Activated T-helper 17 cell treated with anti-CD3 and anti-CD28 coated beads, Interleukin-2, amount 50 U/mL, for 72 hours (primary cell): ENCODE measurements at places on chromosomes 6 and 20.

DNA sequence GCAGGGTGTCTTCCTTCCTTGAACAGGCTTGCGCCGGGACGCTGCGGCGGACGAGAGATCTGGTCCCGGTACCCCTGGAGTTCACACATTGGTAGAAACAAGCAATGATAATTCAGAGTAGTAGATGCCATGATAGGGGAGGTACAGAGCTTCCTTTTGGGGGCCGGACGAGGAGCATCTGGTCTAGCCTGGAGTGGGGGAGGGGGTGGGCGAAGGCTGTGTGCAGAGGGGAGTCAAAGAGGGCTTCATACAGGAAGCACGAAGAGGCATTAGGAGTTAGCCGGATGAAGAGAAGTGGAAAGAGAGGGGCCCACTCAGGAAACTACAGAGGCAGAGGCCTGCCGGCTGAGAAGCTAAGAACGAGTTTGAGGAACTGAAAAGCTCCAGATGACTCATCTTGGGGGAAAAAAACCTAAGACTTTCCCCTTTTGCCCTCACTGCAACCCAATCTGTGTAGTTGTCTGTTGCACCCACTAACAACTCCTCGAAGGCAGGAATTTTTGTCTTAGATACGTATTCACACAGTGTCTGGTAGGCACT, 611 bp downstream of the CNPY3 start:
- H3K36me3 ChIP-seq = peaks cover 56% of the 10 kb centered on the region
- H3K27me3 ChIP-seq = no peaks in the 10 kb centered on the region
- peaks cover 27% of the 10 kb centered on the region for H3K4me1 ChIP-seq
- H3K4me3 ChIP-seq = peak overlapping the region; percentile 92
- ATAC-seq = peak; percentile 58
- peak overlapping the region; percentile 97 for H3K27ac ChIP-seq

- no peak overlapping the region for H3K4me3 ChIP-seq
- ATAC-seq = no peak
- H3K27ac ChIP-seq = no peak overlapping the region
These were observed 9.4 kb upstream of the NANP start for GRCh38 chr20:25632940-25633790.

GRCh38 chr6:21742238-21742660, 148.7 kb downstream of the SOX4 start:
- H3K4me3 ChIP-seq = no peak overlapping the region
- peaks cover 4% of the 10 kb centered on the region for H3K27me3 ChIP-seq
- no peaks in the 10 kb centered on the region for H3K36me3 ChIP-seq
- ATAC-seq = no peak
- no peak overlapping the region for H3K27ac ChIP-seq
- no peaks in the 10 kb centered on the region for H3K4me1 ChIP-seq

- H3K4me1 ChIP-seq = peaks cover 8% of the 10 kb centered on the region
- no peaks in the 10 kb centered on the region for H3K36me3 ChIP-seq
- ATAC-seq = no peak
These were observed 53.8 kb downstream of the ADAT2 start for GRCh38 chr6:143396497-143397226.

DNA sequence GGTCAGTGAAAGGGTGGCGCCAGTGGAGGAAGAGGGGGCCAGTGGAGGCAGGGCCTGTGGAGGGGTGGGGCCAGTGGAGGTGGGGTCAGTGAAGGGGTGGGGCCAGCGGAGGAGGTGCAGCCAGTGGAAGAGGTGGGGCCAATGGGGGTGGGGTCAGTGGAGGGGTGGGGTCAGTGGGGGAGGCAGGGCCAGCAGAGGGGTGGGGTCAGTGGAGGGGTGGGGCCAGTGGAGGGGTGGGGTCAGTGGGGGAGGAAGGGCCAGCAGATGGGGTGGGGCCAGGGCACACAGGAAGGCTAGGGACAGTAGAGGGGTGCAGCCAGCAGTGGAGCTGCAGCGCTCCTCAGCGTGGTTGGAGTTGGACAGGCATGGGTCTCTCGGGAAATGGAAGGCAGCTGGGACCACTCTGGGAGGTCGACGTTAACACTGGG, 18.7 kb downstream of the ADRM1 start:
- H3K4me1 ChIP-seq = no peaks in the 10 kb centered on the region
- no peaks in the 10 kb centered on the region for H3K27me3 ChIP-seq
- H3K36me3 ChIP-seq = no peaks in the 10 kb centered on the region
- no peak overlapping the region for H3K4me3 ChIP-seq

GRCh38 chr6:101832371-101832770, 438.9 kb downstream of the GRIK2 start:
- no peaks in the 10 kb centered on the region for H3K36me3 ChIP-seq
- no peaks in the 10 kb centered on the region for H3K4me1 ChIP-seq
- no peaks in the 10 kb centered on the region for H3K27me3 ChIP-seq

DNA sequence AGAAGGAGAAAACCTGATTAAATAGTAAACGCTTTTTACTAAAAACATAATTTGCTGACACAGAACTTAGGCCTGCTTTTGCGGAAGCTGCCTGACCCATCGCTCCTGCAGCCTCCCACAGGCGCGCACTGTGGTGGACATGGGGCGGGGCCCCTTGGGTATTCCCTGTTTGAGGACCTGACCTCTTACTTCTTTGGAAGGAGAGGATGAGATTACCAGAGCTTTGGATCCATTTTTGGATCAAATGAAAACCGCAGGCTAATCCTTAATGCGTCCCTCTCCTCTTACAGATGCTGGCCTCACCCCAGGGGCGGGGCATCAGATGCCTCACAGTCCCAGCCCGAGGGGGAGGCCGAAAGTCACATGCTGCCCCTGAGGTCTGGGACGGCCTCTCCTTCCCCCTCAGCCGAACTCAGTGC, 151.0 kb downstream of the SCML4 start:
- H3K4me3 ChIP-seq = no peak overlapping the region
- H3K36me3 ChIP-seq = no peaks in the 10 kb centered on the region
- ATAC-seq = no peak
- no peaks in the 10 kb centered on the region for H3K27me3 ChIP-seq
- H3K4me1 ChIP-seq = peaks cover 16% of the 10 kb centered on the region

DNA sequence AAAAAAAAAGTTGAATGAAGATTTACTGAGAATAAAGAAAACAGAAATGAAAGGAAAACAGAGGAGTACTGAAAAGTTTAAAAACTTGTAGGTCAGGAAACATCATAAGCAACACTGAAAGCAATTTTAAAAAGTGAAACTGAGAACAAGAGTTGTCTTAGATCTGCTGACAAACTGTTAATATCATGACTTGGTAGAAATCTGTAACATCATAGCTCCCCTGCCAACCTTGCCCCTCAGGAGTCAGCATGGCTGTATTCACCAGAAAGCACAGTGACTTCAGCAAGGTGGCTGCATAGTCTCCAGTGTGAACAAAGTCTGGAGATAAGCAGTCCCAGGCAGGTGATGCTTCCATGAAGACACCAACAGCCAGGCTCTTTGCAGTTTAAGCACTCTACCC, 5.3 kb downstream of the NAA20 start:
- peaks cover 85% of the 10 kb centered on the region for H3K36me3 ChIP-seq
- no peaks in the 10 kb centered on the region for H3K27me3 ChIP-seq
- H3K4me1 ChIP-seq = peaks cover 46% of the 10 kb centered on the region
- peak overlapping the region; percentile 59 for H3K4me3 ChIP-seq
- H3K27ac ChIP-seq = peak overlapping the region; percentile 91

GRCh38 chr6:160973311-160974250, 18.0 kb upstream of the MAP3K4 start:
- H3K4me3 ChIP-seq = no peak overlapping the region
- no peaks in the 10 kb centered on the region for H3K36me3 ChIP-seq
- H3K27me3 ChIP-seq = no peaks in the 10 kb centered on the region
- H3K4me1 ChIP-seq = no peaks in the 10 kb centered on the region

DNA sequence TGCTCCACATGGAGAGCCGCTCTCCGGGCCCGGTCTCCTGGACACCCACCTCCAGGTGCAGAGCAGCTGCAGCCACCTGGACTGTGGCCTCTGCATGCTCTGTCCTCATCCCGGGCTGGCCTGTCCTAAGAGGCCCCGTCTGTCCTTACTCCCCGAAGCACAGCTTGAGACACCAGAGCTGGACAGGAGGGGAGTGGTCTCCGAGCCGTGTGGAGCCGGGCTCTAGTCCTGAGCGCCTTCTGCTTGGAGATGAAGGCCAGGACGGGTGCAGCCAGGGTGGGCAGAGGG, 6.7 kb upstream of the NTSR1 start:
- ATAC-seq = no peak
- no peaks in the 10 kb centered on the region for H3K27me3 ChIP-seq
- no peak overlapping the region for H3K27ac ChIP-seq
- peaks cover 4% of the 10 kb centered on the region for H3K4me1 ChIP-seq

- no peak overlapping the region for H3K4me3 ChIP-seq
- ATAC-seq = no peak
- H3K27ac ChIP-seq = no peak overlapping the region
- peaks cover 11% of the 10 kb centered on the region for H3K4me1 ChIP-seq
These were observed 11.0 kb downstream of the TREML2 start for GRCh38 chr6:41189967-41190366.

DNA sequence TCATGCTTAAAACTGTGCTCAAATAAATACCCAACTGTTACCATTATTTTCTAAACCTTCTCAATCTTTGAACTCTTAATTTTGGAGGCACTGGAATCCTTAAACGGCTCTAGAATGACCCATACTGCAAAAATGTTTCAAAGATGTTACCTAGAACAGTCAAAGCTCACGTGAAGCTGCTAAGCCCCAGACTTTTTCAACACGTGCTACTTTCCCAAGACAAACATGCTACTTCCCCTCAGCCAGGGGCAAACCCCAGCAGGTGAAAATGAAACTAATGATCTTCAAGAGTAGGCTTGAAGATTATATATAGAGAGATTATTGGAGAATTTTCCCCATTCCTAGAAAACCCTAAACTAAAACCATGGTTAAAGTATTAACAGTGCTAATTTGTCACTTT, 28.1 kb downstream of the HUS1B start:
- peak overlapping the region; percentile 9 for H3K4me3 ChIP-seq
- H3K36me3 ChIP-seq = peaks cover 79% of the 10 kb centered on the region
- no peaks in the 10 kb centered on the region for H3K27me3 ChIP-seq
- H3K4me1 ChIP-seq = peaks cover 4% of the 10 kb centered on the region

- H3K27me3 ChIP-seq = no peaks in the 10 kb centered on the region
- peaks cover 40% of the 10 kb centered on the region for H3K36me3 ChIP-seq
- no peaks in the 10 kb centered on the region for H3K4me1 ChIP-seq
- no peak for ATAC-seq
- H3K4me3 ChIP-seq = no peak overlapping the region
These were observed 30.9 kb downstream of the PYGB start for GRCh38 chr20:25278636-25279361.

DNA sequence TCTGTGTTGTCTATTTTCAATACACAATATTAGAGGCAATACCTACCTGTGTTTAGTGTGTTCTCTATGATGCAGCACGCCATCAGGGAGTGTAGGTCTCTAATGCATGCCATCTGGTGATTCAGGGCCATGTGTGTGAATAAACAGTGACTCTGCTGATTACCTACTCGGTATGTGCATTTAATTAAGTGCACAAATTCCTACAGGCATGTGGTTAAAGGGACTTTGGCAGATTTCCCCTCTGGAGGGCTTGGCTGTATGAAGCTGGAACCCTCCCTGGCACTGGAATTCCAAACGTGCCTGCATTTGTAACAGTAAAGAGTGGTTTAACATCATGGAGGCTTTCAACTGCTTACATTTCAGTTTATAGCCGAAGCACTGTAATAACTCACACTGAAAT, 401.5 kb upstream of the SASH1 start:
- ATAC-seq = no peak
- H3K4me1 ChIP-seq = no peaks in the 10 kb centered on the region
- H3K36me3 ChIP-seq = no peaks in the 10 kb centered on the region
- no peak overlapping the region for H3K27ac ChIP-seq
- H3K4me3 ChIP-seq = no peak overlapping the region

DNA sequence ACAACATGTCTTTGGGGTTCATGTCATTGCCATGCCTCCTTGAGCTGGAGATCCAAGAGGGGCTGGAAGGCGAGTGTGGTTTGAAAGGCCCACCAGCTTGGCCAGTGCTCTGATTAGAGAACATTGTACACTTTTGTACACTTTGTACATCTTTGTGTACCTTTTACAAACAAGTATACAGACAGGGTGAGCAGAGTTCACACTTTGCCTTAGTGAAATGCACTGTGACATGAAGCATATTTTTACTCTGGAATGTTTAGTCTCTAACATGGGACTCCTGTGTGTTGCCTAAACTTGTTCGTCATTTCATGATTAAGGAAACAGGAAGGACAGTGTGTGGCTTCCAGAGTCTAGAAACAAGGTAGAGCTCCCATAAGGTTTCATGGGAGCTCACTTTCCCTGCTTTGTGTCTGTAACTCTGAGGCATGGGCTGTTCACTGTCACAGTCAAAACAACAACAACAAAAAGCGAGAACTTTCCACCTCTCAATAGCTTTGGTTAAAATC, 225.8 kb upstream of the SOX4 start:
- no peaks in the 10 kb centered on the region for H3K4me1 ChIP-seq
- no peak overlapping the region for H3K4me3 ChIP-seq
- H3K36me3 ChIP-seq = no peaks in the 10 kb centered on the region
- no peak for ATAC-seq

DNA sequence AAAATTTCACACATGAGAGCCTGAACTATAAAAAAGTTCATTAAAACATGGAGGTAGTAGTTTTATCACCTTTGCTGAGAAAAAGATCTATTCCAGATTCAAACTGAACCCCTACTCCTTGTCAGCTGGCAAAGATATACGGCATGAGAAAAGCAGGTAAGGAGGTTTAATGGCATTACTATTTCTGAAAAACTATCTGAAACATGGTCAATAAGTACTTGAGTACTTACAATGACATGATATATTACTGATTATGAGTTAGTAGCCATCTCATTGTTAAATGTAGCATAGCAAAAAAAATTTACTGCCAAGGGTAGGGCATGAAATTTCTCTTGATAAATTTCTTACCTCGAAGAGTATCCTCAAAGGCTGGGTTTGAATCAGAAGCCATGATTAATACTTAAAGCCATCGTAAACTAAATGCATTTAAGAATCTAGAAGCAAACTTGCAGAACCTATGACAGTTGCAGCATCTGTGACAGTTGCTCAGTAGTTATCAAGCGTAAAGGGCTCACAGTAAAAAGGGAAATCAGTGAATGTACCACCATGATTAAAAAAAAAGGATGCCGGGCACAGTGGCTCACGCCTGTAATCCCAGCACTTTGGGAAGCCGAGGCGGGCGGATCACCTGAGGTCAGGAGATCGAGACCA, 8.7 kb downstream of the SLC17A5 start:
- H3K27me3 ChIP-seq = no peaks in the 10 kb centered on the region
- H3K4me3 ChIP-seq = peak overlapping the region; percentile 89
- peaks cover 39% of the 10 kb centered on the region for H3K36me3 ChIP-seq
- H3K4me1 ChIP-seq = peaks cover 5% of the 10 kb centered on the region
- H3K27ac ChIP-seq = peak overlapping the region; percentile 83

GRCh38 chr6:108622641-108623298, 62.1 kb downstream of the FOXO3 start:
- no peaks in the 10 kb centered on the region for H3K27me3 ChIP-seq
- ATAC-seq = no peak
- peaks cover 40% of the 10 kb centered on the region for H3K4me1 ChIP-seq
- peaks cover 6% of the 10 kb centered on the region for H3K36me3 ChIP-seq
